ENCODE measurements at places on chromosomes 5 and 9.
A peak's percentile ranks its signal among the peaks of the same experiment; 100 is the strongest.

DNA sequence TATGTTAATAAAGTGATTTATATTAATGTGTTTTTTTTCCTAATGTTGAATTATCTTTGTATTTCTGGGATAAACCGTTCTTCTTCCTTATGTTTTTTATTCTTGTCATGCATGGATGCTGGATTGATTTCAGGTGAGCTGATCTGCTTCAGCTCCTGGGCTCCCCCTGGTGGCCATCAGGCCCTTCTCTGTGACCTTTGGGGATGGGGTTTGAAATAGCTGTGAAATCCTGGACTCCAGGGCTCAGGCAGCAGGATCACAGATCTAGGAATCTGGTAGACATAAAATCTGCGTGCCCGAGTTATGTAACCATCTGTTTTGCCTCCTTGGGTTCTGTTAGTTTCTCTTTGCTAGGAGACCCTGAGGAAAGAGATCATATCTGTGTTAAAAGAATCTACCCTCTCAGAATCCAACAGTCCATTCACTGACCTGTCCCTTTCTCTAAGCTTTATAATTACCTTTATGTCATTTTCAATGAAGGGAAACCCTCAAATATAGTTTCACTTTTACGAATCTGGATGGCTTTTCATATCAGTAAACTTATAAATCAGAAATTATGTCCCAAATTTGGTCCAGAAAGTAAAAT, 12.2 kb upstream of the OR13J1 start:
- DNase-seq = peak; percentile 64

GRCh38 chr9:17757816-17758215, 178.9 kb downstream of the SH3GL2 start:
- no peak for DNase-seq

DNA sequence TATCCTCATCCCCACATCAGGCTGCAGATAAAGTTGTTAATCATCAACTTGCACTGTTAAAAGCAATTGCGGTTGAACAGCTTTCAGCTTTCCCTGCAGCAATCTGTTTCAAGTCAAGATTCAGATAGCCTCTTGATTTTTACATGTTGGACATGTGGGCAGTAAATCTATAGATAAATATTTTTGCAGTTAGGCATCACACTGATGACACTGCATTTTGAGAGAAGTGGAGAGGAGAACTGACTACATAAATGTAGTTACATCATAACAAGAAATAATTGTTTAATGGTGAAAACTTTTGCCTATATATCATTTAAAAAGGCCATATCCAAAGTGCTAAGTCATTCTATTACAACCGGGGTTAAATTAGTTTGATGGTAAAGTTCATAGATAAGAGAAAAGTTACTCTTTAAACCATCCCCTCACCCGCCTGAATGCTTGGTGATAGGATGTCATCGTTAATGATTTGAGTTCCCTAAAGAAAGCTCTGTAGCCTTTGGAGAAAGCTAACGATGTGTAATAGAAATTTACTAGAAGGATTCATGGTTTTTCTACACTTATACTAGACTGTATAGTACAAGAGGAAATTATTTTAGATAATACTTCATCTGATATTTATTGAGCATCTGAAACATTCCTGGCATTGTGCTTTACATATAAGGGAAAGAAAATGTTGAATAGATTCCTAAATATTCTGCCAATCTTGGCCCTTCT, 30.8 kb upstream of the ALDH1A1 start:
- no peak for DNase-seq

GRCh38 chr5:124951661-124952060, 205.2 kb upstream of the ZNF608 start:
- no peak for DNase-seq

DNA sequence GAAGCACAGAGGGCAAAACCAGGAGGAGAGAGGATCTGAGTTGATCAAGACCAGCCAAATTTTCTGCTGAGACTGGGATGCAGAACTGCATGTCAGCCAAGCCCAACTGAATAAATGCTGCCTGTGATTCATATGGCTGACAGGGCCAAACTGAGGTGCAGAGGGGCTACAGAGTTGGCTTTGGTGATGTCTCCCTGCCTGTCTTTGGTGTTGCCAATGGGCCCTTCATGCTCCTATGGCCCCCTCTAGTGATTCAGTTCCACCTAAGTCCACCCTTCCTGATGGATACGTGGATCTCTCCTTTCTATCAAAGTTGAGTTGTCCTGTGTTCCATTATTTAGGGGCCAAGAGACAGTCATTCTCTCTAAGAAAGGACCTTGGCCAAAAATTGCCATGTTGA, 163.6 kb upstream of the TLE4 start:
- DNase-seq = no peak

DNA sequence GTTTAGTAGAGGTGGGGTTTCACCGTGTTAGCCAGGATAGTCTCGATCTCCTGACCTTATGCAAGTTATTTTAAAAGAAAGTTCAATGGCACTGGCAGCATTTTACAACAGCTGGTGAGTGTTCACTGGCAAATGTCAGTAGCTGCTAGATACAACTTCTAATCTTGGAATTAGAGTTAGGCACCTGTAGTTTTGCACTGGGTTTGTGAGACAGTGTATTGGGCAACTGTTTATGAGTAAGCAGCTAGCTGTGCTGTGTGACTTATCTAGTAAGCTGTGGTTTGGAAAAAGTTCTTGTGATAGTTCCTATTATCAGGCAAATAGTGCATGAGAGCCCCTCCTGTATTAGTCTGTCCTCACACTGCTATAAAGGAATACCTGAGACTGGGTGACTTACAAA, 61.5 kb downstream of the UBE2QL1 start:
- DNase-seq = no peak

- DNase-seq = no peak
These were observed 147.8 kb downstream of the MAST4 start for GRCh38 chr5:66744040-66744439.

DNA sequence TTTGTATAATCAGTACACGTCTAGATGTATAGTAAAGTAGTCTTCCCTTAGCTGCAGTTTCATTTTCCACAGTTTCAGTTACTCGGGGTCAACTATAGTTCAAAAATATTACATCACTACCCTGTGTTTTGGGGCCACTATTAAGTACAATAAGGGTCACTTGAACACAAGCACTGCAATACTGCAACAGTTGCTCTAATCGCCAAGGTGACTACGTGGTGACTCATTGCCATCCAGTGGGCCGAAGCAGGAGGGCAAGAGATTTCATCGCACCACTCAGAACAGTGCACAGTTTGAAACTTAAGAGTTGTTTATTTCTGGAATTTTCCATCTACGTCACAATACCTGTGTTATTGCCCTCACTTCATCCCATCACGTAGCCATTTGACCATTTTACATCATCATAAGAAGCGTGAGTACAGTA, at the start of gene ARL14EPL:
Gene ARL14EPL (plus strand): TSS at position 379 of the 424 bp plus-strand sequence. CDS start 18,994 bp downstream, outside the sequence.
- no peak for DNase-seq

DNA sequence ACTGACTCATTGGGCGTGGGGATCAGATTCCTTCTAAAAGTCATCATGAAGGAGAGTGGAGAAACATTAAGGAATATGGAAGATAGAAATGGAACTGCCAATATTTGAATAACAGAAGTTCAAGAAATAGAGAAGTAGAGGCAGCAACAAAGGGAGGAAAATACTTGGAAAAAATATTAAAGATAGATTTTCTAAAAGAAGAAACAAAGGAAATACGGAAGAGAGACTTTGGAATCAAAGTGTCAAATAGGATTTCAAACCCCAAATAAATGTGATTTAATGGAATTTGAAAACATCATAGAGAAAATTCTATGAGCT, 605.1 kb upstream of the KLF4 start:
- DNase-seq = no peak

DNA sequence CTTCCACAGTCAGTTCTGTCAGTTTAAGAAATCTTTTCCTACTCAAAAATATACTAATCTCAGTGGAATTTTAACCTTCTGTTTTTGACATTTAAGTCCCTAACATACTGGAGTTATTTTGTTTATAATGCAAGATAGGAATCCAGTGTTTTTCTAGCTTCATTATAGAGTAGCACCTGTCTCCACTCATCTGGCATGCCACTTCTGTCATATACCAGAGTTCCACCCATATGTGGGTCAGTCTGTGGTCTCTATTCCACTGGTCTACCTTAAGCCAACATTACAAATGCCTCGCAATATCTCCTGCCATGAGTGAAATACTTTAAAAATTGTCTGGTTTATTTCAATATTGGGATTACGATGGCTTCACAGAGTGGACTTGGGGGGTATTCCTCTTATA, 42.9 kb downstream of the RNF145 start:
- no peak for DNase-seq

- DNase-seq = no peak
These were observed 43.3 kb downstream of the IZUMO3 start for GRCh38 chr9:24502206-24502937.

DNA sequence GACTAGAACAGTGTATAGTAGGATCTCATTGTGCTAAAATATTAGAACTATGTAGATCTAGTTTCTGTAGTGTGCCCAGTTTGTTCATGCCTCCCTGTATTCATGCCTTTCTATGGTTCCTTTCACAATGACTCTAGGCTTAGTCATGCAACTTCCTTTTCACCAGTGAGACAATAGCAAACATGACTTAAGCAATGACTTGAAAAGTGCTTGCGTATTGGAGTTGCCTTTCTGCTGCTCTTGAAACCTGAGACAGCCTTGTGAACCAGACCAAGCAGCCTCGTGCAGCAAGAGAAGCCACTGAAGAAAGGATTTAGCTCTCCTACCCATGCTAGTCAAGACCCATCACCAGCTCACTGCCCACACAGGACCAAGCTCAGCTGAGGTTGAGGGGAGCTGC, 294.5 kb upstream of the TAS2R1 start:
- DNase-seq = no peak

DNA sequence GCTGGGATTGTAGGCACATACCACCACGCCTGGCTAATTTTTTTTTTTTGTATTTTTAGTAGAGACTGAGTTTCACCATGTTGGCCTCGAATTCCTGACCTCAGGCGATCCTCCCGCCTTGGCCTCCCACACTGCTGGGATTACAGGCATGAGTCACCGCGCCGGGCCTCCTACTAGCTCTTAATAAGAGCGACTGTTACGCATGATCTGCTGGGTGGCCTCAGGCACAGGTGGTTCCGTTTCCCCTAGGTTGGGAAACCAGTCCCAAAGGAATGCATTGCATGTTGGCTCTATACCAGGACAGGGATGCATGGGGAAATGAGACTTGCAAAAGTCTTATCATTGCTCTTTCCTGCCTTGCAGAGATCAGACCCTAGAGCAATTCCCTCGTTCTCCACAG, 184.7 kb upstream of the PPP1R26 start:
- DNase-seq = no peak

DNA sequence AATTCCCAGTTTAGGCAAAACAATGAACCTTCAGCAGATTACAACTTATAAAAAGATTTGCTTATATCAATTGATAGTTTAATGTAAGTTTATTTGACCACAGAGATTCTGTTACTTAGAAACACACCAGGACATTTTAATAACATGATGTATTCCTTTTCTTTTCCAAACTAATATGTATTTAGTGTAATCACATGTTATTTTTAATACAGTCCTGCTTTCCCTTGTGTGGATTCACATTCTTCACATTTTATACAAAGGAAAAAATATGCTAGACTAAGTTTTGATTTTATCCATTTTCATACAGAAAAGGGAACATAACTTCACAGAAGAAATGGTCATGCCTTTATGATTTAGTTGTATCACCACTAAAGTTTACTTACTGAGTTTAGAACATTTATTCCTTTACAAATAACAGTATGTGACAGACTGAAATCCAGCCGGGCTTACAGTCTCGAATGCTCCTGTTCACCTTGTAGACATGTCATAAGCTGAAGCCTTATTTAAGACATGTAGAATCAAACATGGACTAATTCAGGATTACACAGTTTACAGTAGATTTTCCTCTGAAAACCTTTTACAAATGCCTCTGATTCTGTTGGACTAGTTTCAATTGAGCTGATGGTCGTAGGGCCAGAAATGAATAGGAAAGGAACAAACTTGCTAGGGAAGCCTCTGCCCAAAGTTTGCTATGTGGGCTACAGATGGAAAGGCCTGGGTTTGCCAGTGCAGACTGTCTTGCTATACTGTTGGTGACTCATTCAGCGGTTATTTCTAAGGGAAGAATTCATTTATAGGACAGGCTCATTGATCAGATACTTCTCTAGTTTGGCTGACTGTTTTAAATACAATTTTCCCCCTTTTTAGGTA, 6.6 kb upstream of the ASPN start:
- DNase-seq = no peak

GRCh38 chr5:107199756-107200155, 471.0 kb downstream of the EFNA5 start:
- DNase-seq = no peak

- no peak for DNase-seq
These were observed 59.4 kb upstream of the BASP1 start for GRCh38 chr5:17157916-17158529.

GRCh38 chr5:133807348-133807747, 161.1 kb downstream of the C5orf15 start:
- DNase-seq = no peak

GRCh38 chr9:27929841-27930240, 356.6 kb upstream of the C9orf72 start:
- DNase-seq = no peak

- DNase-seq = no peak
These were observed 138.5 kb downstream of the AOPEP start for GRCh38 chr9:94864862-94865509.

GRCh38 chr5:173399851-173400250, 71.6 kb upstream of the STC2 start:
- DNase-seq = no peak

GRCh38 chr5:120988491-120988890, 524.4 kb downstream of the PRR16 start:
- DNase-seq = no peak

- DNase-seq = no peak
These were observed 521.7 kb downstream of the RAB3C start for GRCh38 chr5:59104400-59105127.

DNA sequence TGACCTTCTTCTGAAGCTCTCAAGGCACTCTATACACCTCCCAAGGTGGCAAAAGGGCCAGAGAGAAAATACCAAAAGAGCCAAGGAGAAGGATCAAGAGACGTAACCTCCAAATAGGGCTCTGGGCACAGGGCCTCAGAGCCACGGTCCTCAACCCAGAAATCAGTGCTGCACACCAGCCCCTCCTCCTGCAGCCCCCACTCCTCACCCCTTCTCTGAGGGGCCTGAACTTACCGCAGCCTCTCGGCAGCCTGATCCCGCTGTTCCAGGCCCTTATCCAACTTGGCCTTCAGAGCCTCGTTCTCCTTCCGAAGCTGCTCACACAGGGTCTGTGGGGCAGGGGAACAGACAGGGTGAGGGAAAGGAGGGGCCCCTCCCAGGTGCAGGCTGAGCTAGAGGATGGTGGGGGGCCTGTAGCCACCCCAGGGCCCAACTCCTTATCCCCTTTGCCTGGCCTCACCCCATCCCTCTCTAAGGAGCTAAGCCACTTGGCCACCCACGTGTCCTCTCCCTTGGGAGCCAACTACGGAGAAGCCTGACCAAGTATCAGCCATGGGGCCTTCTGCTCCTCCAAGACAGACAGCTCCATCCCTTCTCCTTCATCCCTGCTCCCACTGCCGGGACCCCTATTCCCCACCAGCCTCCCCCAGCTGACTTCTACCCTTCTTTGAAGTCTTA, 28.8 kb downstream of the TNIP1 start:
- DNase-seq = no peak

GRCh38 chr5:54524704-54525103, 7.1 kb downstream of the SNX18 start:
- no peak for DNase-seq

- DNase-seq = no peak
These were observed 22.4 kb downstream of the DDX31 start for GRCh38 chr9:132647355-132647754.

GRCh38 chr9:125412166-125412565, 150.5 kb downstream of the GAPVD1 start:
- no peak for DNase-seq
